ENCODE measurements at places on chromosomes 13 and 19. TPM values are rescaled to one million over a fixed set of nuclear protein-coding genes. Genes with fewer than 3 reads are reported as not detected.

GRCh38 chr13:81872581-81872980 lies 1531.7 kb upstream of the SPRY2 start:
- DNase-seq: no peak

DNA sequence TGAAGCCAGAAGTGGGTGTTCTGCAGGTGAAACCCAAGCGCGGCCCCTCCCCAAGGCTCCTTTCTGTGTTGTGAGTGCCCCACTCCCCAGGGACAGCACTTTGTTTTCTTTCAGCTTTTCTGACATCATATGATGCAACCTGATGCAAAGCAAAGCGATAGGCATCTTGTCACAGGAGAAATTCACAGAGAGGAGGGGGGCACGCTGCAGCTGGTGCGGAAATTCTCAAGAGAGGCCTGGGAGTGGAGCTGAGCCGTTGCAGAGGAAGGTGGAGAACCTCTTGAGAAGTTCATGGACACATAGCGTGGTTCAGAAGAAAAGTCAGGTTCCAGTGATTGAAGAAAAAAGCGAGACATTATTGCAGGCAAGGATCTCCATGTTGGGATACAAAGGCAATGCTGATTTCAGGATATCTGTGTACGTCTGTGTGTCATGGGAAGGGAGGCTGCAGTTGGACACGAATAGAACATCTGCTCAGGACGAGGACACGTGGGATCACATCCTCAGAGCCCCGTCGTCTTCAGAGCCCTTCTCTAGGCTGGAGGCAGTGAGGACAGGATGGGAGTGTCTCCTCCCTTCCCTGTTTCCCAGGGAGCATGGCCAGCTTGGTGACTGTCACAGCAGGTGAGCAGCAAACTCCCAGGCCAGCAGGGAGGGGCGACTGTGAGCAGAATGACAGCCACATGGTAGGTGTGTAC lies 79.2 kb downstream of the IRS2 start:
- DNase-seq: no peak

- DNase-seq: peak; percentile 80
Measured at GRCh38 chr19:4650159-4650558, 10.8 kb downstream of the TNFAIP8L1 start.

GRCh38 chr19:2927032-2927430 lies 17.7 kb downstream of the ZNF77 start:
- no peak for DNase-seq

DNA sequence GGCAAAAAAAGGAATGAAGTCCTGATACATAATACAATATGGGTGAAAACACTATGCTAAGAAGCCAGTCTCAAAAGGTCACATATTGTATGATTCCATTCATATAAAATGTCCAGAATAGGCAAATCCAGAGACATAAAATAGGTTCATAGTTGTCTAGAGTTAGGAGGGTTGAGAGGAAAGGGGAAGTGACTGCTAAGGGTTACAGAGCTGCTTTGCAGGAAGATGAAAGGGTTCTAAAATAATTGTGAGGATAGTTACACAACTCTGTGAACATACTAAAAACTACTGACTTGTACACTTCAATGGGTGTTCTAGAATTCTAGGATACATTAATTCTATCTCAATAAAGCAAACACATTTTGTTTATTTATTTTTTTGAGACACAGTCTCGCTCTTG lies 25.7 kb downstream of the CAB39L start:
- no peak for DNase-seq

- DNase-seq: peak; percentile 54
Measured at GRCh38 chr13:31699650-31700049, 39.7 kb upstream of the RXFP2 start.

GRCh38 chr13:27641711-27642502 lies 20.2 kb downstream of the POLR1D start:
- DNase-seq: no peak

- no peak for DNase-seq
Measured at GRCh38 chr19:52665027-52665426, 26.9 kb upstream of the ZNF83 start.

DNA sequence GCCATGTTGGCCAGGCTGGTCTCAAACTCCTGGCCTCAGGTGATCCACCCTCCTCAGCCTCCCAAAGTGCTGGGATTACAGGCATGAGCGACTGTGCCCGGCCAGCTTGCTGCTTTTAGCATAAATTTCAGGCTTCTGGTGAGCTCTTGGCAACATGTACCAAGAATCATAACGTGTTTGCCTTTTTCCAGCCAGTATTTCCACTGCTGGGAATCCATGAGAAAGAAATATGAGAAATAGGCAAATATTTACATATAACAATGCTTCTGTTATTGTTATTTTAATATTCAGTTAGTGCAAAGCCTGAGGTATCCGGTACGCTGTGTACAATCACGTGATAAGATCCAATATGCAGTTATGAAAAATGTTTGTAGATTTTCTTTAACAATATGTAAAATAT lies 29.2 kb upstream of the CERS4 start:
- DNase-seq: no peak

- no peak for DNase-seq
Measured at GRCh38 chr13:43537124-43537523, 249.6 kb downstream of the ENOX1 start.

GRCh38 chr19:23509686-23510450 lies 114.6 kb upstream of the ZNF91 start:
- no peak for DNase-seq

GRCh38 chr19:907183-907853 lies 5.7 kb downstream of the R3HDM4 start:
- peak; percentile 81 for DNase-seq

DNA sequence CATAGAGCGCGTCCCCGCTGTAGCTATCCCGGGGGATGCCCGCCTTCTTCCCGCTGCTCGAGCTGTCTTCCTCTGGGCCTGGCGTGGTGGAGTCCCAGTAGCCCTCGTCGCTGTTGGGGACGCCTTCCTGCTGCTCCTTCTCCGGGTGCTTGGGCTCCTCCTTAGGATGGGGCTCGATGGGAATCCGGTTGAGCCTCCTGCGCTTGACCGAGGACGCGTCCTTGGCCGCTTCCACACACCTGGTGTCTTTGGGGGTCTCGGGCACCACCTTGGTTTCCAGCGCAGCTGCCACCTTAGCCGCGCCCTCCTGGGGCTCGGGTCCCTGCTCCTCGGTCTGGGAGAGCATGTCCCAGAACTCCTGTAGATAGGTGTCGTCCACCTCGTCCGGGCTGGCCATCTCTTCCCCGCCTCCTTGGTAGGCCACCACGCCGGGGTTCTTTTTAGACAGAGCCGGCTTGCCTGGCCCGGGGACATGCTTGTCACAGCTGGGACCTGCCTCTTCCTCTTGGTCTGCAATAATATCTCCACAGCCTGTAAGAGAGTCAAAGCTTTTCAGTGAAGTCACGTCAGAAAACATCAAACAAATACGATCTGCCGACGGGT lies 2.0 kb downstream of the AMER2 start:
- no peak for DNase-seq

DNA sequence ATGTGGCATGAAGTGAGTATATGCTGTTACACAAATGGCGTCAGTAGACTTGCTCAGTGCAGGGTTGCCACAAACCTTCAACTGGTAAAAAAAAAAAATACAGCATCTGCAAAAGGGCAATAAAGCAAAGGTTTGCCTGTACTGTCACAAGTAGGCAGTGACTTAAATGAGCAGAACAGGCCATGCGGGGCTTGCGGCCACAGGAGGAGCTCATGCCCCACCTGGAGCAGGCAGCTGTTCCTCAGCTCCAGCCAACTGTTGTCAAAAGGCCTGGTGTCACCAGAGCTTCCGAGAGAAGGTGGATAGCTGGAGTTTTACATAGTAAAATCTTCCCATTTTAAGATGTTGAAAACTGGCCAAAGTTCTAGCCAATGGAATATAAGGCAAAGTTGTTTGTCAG lies 7.7 kb downstream of the ATP7B start:
- DNase-seq: peak; percentile 65

- no peak for DNase-seq
Measured at GRCh38 chr13:59754411-59754810, 409.3 kb downstream of the DIAPH3 start.

- DNase-seq: peak; percentile 25
Measured at GRCh38 chr19:54465426-54466109, 2.0 kb upstream of the LENG9 start.

DNA sequence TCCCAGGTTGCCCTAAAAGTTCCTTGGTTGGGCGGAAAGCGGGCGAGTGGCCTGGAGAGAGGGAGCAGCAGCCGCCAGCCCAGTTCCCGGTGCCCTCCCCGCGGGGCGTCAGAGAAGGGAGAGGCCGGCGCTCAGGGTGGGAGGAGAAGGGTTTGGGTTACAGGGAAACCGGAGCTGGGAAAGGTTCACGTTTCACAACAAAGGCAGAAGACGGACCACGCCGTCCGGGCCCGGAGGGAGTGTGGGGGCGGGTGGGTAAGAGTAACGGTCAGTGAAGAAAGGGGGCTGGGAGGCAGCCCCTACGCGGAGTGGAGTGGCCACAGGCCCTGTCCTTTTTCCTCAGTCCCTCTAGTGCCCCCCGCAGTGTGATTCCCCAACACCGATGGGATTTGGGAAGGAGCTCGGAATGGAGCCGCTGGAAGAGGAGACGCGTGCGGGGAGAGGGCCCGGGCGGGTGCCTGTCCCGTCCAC lies 1.6 kb downstream of the SIX5 start:
- DNase-seq: peak; percentile 99

DNA sequence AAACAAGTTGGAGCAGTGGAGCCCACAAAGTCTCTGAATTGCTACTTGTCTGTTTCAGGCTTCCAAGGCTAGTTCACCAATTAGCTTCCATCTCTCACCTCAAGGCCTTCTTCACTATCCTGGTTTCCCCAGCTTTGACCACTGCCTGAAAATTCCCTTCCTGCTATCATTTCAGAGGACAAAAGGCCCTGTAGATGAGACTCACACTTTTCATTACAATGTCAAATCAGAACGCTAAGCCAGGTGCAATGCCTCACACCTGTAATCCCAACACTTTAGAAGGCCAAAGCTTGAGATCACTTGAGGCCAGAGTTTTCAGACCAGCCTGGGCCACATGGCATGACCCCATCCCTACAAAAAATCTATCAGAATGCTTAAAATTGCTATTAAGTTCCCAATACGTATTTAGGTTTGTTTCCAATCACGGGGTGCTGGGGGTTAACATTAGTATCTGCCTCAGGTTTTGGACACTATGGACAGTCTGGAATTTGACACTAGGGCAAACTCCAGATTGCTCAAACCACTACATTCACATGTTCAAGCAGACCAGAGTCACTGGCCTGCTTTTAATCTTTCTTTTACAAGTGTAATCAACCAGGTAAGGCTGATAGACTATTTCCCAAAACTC lies 5.5 kb downstream of the TPT1 start:
- no peak for DNase-seq

DNA sequence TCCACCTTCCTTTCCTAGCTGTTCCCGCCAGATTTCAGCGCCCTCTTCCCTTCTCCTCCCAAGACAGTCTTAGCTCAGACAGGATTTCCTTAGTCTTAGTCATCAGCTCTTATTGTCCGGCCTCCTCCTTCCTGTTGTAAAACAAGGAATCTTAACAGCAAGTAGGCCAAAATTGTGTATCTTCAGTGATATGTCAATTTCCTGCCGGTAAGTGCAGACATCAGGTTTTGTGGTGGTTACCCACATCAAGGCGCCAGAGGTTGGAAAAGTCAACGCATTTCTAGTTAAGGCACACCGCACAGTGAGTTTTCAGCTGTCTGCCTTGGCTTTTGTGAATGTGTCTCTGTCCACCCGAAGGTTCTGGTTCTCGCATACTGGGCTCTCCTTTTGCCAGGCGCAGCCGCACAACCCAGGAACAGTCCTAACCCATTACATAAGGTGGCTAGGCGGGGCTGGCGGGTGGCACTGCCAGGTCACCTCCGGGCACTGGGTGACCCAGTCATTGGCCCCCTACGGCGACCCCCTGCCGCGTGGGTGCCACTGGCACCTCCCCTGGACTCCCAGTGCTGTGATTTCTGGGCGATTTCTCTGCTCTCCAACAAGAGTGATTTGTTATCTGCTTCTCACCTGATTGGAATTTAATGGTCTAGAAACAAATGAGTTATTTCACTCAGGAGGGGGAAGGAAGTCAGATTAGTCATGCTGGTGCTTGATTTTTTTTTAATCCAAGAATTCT lies 12.9 kb downstream of the COL4A2 start:
- DNase-seq: peak; percentile 87

DNA sequence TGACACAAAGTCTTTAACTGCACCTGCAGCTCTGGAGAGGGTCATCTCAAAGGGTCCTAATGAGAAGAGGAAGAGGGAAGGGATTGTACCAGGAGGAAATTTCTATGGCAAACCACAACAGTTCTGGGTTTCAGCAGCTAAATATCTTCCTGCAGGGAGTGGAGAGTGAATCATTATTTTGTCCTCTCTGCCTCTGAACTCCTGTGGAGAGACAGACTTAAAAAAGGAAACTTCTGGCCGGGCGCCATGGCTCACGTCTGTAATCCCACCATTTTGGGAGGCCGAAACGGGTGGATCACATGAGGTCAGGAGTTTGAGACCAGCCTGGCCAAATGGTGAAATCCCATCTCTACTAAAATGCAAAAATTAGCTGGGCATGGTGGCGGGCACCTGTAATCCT lies 16.9 kb upstream of the C1QTNF9 start:
- DNase-seq: no peak

DNA sequence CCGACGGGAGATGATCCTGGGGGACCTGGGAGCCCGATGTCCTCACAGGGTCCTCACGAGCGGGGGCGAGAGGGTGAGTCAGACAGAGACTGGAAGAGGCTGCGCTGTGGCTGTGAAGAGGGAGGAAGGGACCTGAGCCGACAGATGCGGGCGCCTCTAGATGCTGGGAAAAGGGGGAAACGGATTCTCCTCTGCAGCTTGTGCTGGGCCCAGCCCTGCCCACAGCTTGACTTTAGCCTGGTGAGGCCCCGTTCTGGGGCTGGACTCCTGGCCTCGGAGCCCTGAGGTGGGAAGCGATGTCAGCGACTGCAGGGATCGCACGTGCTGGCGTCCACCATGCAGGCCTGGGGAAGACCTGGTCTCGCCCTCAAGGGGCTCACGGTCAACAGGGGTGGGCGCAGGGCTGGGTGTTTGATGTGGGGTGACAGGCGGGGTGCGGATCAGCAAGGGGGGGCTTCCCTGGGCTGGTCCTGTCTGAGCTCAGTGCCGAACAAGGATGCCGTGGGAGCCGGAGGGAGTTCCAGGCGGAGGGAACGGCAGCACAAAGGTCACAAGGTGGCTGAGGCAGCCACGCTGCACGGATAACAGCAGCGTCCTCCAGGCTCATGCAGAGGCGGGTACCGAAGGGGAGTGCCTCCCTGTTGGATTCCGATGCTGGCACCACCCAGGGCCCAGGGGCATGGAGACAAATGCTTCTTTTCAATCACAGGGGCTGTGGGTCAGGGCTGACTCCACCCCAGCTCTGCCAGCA lies 31.8 kb downstream of the PIP5K1C start:
- DNase-seq: no peak

Gene MBD3L3
- total RNA-seq: not detected

Gene MEIOSIN
- total RNA-seq: not detected

Gene ERICH6B
- not detected for total RNA-seq

Gene CFAP97D2
- total RNA-seq: not detected

Gene COL4A2
- total RNA-seq: 267 TPM

Gene NRTN
- total RNA-seq: not detected

Gene CAB39L
- total RNA-seq: 15.6 TPM

Gene ZNF649
- total RNA-seq: 5.4 TPM
